ENCODE measurements at places on chromosomes 3 and 15.

DNA sequence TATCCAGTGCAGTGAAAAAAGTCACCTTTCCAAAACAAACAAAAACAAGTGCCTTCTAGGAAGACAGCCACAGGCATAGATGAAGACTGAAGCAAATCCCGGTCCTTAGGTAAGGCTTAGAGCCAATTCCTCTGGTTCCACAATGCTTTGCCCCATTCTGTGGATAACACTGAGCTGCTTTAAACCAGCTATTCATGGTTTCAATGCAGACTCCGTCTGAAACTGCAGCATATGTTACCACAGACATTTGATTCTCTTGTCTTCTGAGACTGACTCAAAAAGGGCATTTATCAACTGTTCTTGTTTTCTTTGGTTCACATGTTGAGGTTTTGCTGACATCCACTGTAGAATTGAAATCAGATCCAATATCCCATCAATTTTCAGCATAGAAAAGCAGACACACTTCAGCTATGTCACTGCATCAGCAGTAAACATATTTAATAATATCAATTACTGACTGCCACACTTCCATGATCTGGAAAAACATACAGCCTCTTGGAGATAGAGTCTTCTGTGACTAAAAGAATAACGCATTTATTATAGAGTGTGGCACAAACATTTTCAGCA, 659.3 kb downstream of the ROBO2 start:
- ATAC-seq: no peak

- no peak for ATAC-seq
Measured at GRCh38 chr3:176951144-176951543, 246.1 kb downstream of the TBL1XR1 start.

DNA sequence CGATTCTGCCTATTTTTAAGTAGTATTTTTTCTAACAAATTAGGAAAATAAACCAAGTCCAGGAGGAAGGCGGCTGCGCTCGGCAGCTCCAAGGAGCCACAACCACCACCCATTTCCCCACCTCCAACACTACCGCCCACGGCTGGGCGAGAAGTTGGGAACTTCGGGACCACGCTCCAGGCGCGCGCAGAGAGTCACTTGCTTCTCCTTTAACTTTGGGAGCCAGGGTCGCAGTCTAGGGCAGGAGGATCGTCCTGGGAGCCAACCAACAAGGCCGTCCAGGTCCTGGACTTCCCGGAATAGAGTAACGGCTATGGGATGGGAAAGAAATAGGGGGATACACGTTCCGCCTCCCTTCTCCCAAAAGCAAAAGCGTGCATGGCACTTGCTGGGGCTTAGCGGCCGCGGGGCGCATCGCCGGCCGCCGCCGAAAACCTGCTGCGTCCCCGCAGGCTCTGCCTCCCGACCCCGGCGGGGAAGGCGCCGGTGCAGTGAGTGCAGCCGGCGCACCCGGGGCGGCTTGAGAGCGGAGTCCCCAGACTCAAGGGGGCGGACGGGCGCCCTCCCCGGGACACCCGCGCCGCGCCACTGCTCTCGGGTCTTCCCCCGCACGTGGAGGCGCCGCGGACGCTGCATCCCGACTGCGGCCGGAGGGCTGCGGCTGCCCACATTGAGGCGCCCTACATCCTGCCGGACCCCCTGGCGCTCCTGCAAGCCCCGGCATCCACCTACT, 699 bp downstream of the MEGF11 start:
- ATAC-seq: peak; percentile 41

GRCh38 chr15:91548549-91548948, 305.0 kb upstream of the SLCO3A1 start:
- no peak for ATAC-seq

DNA sequence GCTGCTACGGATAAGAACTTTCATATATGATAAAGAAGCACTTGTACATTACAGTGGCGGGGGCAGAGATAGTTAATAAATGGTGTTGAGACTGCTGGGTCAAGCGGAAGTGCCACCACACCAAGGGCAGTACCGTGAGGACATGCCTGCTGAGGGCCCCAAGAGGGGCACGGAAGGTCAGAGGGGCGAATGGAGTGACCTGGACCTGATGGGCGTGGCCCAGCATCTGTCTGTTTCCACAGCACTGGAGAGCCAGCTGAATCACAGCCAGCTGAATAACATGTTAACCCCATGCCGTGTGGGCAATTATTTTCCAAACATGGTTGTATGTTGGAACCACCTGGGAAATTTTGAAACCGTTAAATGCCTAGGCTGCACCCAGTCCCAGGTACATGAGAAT, 37.2 kb downstream of the ANKDD1A start:
- no peak for ATAC-seq

DNA sequence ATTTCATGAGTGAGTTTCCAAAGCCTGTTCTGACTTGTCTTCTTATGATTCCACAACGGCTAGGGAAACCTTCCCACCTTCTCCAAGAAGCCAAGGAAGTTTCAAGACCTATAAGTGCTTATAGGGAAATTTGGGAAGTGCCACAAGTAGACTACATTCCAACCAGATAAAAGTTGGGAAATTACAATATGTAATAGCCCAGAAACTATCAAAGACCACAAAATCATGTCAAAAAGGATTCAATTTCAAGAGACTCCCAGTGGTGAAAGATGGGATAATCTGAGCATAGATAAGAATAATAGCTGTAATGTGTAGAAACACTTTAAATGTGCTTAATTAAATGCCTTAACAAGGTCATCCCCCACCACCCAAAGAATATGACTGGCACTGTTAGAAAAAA, 169.2 kb upstream of the SLC2A2 start:
- ATAC-seq: no peak

GRCh38 chr15:81776976-81777375, 268.8 kb downstream of the MEX3B start:
- no peak for ATAC-seq

DNA sequence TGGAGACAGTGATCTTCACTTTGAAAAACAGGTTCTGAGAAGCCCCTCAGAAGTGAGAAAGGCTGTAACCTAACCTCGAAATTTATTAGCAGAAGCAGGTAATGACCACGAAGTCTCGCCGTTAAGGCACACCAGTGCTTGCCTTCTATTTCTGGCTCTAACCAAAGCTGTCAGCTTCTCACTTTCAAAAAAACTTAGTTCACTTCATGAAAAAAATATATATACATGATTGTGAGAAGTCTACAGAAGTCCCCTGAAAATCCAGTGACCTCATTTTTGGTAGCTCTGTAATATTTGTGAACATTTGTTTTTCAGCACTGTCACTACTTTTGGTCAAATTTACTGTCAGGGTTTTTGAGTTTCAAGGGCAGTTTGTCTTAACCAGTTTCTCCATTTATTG, 19.1 kb upstream of the AKAP13 start:
- no peak for ATAC-seq

DNA sequence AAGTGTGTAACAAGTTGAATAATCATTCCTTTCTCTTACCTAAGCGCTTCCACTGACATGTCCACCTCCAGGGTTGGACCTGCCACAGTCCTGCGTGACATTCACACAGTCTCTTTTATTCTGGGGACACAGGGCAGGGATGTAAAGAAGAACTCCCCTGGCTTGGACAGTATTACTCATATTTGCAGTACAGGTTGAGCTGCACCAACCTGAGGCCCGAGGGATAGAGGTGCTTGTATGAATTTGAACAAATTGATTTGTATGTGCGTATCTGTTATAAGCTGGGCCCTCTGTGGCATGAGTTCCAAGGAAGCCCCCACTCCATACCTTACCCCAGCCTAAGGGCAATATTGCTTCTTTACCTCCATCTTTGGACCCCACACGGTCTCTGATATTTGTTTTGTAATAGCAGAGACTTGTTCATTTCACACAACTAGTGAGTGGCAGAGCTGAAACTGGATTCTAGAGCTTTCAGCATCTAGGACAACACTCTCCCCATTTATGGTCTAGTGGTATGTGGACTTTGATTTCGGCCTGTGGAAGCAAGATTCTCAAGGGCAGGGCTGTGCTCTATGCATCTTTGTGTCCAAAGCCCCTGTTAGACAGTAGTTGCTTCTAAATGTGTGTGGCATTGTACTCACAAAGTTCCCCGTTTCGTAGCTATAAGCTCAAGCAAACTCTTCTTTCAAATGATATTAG, 39.2 kb downstream of the FAH start:
- no peak for ATAC-seq

DNA sequence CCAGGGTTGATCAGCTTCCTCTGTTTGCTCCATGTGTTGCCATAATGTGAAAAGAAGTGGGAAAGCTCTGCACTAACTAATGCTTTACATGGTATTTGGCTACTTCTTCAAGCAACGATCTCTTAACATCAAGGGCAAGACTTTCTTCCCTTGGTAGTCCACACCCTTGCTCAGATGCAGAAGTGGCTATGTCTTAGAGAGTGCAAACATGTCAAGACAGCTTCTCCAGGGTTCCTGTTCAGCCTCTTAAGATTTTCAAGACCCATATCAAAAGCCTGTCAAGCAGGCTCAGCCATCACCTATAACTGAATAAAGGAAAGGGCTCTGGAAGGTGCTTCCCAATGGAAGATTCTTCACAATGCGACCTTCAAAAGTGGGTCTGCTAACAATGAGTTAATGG, 64.8 kb upstream of the CSTA start:
- no peak for ATAC-seq

GRCh38 chr3:144296808-144297207, 325.2 kb downstream of the DIPK2A start:
- no peak for ATAC-seq

GRCh38 chr3:18177271-18177670, 247.9 kb downstream of the SATB1 start:
- ATAC-seq: no peak

DNA sequence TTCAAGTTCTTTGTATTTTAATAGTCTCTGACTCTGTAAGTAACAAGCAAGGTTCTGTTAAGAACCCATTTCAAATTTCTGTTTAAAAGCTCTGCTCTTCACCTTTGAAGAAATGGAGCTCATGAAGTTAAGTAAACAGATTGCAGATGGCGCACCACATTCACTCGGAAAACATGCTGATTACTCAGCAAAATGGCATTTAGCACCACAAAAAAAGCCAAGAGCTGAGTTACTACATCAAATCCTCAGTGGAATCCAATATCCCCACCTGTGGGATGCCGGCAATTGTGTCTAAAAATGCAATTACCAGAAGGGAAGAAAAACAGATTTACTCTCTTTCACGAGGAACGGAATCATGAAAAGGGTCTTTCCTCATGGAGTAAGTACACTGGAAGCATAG, 758.0 kb downstream of the NTRK3 start:
- no peak for ATAC-seq

DNA sequence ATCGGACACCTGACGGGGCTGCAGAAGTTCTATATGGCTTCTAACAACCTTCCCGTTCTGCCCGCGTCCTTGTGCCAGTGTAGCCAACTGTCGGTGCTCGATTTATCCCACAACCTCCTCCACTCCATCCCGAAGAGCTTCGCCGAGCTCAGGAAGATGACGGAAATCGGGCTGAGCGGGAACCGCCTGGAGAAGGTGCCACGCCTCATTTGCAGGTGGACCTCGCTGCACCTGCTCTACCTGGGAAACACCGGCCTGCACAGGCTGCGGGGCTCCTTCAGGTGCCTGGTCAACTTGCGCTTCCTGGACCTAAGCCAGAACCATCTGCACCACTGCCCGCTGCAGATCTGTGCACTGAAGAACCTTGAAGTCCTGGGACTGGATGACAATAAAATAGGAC, 9.8 kb upstream of the LRRC34 start:
- ATAC-seq: no peak

GRCh38 chr3:41031401-41031800, 167.9 kb upstream of the CTNNB1 start:
- ATAC-seq: no peak

DNA sequence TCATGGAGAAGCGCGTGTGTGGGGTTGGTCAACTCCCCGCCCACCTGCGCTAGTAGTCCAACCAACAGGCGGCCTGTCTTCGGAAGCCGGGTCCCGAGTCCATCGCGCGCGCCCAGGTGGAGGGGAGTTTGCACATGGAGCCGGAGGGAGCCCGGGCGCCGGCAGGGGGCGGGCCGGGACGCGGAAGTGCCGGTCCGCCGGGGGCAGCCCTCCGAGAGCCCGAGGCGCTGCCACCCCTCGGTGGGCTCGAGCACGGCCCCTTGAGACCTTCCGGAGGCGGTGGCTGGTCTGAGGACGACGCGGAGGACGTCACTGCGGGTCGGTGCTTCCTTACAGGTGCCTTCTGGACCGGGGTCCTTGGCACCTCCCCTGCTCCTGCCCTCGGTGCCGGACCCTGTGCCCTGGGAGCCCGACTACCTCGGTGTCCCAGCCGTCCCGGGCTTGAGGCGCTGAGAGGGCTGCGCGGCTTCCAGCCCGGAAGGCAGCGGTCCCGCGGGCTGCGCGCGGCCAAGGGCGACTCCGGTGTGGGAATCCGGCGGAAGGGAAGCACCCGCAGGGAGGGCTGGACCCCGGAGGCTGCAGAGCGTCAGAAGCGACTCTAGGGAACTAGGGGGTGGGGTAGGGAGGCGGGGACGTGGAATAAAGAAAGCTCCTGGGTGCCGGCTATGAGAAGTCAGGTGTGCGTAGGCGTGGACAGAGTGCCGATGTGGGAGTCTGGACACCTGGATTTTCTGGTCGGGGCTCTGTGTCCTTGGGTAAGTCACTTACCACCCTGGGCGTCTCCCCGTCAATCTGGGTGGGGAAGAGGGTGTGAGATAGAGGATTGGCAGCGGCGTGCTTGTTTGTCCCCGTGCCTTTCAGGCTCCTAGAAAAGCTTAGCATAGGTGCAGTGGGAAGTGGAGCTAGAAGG, 212.3 kb downstream of the FGF12 start:
- no peak for ATAC-seq

DNA sequence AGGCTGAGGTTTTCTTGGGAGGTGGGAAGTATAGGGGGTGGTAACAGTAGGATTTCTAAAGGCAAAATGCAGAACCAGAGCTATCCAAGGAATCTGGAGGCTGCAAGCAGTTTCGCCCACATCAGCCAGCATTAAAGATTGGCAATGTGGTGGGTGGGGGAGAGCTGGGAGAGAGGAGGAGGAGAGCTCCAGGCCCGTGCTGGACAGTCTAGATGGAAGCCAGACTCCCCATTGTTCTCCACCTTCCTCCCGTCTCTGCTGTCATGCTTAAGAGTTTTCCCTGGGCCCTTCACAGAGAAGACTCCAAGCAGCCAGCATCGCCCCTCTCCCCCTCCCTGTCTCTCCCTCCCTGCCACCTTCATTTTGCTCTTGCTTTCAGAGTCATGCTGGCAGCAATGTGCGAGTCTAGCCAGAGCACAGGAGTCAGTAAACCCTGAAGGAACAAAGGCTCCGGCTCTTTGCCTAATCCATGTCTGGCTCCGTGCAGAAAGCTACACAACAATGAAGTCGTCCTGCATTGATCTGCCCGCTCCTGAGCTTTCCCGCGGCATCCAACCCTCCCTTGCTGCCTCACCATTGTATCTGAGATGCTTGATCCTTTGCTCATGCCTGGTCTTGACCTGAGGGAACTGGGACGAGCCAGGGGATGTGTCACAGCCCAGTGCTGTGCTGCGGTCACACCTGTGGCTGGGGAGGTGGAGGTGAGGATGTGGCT, 282.9 kb downstream of the NTRK3 start:
- no peak for ATAC-seq
